ENCODE measurements at places on chromosomes 12 and 14.

- DNase-seq = no peak
Measured at GRCh38 chr14:68639758-68640574, 152.9 kb downstream of the ZFP36L1 start.

- no peak for DNase-seq
Measured at GRCh38 chr14:30143627-30144026, 216.0 kb upstream of the PRKD1 start.

GRCh38 chr12:45124485-45125155 is 73.7 kb upstream of the DBX2 start:
- DNase-seq = no peak

DNA sequence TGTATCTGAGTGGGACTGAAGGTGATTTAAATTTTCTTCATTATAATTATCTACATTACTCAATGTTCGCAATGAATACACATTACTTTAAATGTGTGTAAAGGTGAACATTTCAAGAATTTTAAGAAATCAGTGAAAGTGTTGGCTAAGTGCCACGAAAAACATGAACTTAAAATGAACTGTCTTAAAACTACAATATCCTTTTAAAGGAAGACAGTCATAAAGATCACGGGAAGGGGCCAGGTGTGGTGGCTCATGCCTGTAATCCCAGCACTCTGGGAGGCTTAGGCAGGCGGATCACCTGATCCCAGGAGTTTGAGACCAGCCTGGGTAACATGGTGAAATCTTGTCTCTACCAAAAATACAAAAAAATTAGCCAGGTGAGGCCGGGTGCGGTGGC is 11.2 kb downstream of the MOK start:
- no peak for DNase-seq

GRCh38 chr12:7304456-7304855 is 584 bp downstream of the ACSM4 start:
- DNase-seq = no peak

DNA sequence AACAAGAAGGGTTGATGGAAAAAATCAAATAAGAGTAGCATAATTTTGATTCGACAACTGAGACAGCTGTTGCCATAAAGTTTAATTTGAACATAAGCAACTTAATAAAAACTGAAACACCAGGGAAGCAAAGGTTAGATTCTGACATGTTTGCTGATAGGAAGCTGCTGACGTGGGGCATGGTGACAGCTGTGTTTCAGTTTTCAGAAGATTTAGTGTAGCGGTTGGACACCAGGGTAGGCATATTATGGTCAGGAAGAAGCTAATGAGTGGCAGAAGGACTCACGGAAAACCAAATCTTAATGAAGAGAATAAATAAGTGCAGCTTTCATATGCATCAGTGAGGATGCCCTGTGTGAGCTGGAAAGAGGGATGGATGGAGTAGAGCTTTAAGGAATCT is 336.7 kb upstream of the RPL10L start:
- no peak for DNase-seq

- DNase-seq = no peak
Measured at GRCh38 chr14:45867046-45867894, 614.3 kb upstream of the MIS18BP1 start.

- DNase-seq = no peak
Measured at GRCh38 chr12:40953076-40953475, 235.0 kb upstream of the PDZRN4 start.

DNA sequence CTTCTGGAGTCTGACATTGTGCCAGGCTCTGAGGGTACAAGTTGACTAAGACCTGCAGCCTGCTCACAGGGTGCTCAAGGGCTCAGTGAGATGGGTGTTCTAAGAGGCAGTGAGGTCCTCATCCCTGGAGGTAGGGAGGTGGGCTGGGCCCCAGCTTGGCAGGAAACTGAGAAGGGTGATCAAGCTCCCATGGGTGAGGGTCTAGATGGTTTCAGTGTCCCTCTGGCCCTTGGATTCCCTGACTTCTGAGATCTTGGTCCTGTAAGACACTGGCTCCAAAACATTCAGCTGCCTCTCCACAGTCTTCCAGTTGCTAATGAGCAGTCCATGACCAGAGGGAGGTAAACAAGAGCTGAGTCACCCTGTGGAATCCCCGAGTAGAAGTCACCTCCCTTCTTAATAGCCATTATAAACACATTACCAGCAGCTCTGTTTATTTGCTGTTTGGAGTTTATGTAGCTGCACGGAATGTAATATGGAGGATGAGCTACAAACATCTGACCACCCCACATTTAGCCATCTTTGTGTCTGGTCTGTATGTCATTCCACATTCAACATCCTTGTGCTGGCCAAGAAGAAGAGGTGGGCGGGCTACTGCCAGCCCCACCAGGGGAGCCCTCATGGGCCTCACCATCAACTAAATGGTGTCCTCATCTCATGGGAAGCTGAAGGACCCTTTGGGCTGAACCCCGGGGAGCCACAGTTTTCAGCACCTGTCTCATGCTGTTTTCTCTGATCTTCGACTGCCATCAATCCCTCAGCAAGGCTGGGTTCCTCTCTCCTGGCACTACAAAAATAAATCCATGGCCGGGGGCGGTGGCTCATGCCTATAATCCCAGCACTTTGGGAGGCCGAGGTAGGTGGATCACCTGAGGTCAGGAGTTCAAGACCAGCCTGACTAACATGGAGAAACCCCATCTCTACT is 37.2 kb upstream of the BDKRB2 start:
- no peak for DNase-seq

GRCh38 chr12:48512855-48513254 is 12.6 kb upstream of the OR8S1 start:
- DNase-seq = no peak

GRCh38 chr14:101979666-101980065 is 15.3 kb downstream of the DYNC1H1 start:
- DNase-seq = no peak

DNA sequence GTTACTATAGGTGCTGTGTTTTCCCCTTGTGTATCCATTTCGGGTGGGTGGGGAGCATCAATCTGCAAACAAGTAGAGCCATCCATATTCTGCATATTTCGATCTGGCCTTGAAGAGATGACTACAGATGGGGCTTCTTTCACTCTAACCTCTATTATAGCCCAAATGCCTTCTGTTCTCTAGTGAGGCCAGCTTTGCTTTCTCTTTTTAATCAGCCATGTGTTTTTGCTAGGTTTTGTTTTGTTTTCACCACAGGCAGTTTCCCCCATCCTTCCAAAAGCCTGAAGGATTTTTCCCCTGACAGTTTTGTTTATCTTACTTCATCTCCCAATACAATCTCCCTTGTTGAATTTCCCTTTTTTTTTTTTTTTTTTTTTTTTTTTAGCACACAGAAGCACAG is 224.1 kb downstream of the BTG1 start:
- DNase-seq = no peak

DNA sequence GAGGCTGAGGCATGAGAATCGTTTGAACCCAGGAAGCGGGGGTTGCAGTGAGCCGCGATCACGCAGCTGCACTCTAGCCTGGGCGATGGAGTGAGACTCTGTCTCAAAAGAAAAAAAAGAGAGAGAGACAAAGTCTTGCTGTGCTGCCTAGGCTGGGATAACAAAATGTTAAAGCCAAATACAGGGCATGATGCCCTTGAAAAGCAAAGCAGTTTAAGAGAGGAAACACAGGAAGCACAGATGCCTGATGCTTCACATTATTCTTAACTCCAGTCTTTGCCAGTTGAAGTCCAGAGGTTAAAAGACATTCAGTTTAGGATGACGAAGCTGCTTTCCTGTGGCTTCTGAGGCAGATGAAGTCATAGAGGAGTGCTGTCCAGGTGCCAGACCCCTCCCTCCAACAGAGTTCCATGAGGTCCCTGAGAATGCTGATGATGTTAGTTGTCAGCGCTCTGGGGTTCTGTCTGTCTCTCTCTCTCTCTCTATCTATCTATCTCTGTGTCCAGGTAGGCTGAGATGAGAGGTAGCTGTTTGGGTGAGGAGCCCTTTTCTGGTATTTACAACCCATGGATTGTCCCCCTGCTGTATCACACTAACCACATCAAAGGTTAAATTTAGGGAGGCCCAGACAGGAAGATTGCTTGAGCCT is 4.9 kb upstream of the MRPL52 start:
- DNase-seq = no peak

- DNase-seq = no peak
Measured at GRCh38 chr12:71642264-71642663, 21.4 kb downstream of the ZFC3H1 start.

DNA sequence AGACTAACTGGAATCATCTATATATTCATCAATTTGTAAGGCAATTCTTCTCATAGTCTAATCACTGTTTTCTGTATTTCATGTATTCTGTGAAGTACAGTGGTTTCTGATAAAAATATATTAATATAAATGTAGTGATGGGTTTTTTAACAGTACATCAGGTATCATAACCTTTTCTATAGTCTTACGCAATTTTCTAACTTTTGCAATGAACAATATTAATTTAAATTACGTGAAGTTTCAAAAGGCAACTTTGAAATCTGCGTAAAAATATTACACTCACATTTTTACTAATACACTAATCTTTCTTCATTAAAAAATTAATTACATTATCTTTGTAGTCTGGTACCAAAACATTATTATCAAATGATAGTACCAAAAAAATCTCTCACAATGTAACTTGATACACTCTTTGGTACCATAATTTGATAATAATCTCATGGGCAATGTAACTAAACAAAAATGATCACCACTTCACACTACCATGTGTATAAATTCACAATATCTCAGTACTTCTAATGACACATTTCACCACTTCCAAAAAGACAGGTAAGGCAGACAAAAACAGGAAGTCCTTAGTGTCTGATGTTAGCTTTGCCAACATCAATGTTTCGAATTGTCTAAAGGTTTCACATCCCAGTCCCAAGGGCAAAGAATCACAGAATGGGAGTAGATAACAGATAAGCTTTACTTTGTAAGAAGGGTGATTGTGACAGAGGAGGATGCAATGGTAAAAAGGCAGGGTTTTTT is 8.7 kb downstream of the DNAI7 start:
- no peak for DNase-seq

DNA sequence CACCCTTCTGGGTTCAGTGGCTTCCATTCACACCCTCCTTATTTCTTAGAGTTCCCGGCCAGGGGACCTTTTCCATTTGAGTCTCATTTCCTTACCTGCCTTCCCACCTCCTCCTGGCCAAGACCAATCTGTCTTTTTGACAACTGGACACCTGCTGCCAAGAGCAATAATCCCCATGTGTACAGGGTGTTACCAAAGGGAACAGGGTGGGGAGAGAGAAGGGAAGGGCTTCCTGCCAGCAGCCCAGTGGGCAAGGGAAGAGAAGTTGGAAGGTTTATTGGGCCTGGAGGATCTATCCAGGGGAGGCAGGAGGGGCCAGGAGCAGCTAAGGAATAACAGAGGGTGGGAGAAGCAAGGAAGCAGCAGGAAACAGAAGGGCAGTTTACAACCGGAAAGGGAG is 346.2 kb downstream of the C12orf75 start:
- DNase-seq = peak; percentile 26

DNA sequence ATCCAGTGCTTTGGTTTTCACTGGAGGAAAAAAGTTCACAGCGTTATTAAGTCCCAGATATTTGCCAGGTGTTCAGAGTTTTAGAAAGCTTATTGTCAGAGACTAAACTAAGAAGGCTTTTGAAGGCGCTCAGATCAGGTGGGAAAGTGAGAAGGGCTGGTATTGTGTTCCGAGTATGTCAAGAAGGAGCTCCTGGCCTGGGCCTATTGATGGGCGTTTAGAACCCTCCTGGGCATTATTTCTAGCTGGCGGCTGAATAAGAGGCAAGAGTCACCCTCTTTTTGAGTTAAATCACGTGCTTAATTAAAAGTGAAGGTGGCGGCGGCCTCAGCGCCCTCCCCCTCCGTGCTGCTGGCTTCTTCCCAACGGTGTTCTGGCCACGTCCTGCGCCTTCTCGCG is 20.9 kb upstream of the GNS start:
- no peak for DNase-seq

DNA sequence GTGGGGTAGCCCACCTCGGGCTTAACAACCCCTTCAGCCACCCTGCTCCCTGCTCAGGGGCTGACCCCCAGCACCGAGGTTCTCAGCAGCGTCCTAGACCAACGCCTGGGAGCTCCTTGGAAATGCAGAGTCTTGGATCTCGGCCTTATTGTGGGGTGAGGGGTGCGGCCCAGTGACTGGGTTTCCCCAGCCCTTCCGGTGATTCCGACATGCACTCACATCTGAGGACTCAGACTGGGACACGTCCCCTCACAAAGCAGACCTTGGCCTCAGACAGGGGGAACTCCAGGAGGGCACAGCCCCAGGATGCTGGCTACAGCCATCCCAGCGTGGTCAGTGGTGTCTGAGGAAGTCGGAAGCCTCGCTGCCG is 117.7 kb downstream of the RFLNA start:
- DNase-seq = no peak

DNA sequence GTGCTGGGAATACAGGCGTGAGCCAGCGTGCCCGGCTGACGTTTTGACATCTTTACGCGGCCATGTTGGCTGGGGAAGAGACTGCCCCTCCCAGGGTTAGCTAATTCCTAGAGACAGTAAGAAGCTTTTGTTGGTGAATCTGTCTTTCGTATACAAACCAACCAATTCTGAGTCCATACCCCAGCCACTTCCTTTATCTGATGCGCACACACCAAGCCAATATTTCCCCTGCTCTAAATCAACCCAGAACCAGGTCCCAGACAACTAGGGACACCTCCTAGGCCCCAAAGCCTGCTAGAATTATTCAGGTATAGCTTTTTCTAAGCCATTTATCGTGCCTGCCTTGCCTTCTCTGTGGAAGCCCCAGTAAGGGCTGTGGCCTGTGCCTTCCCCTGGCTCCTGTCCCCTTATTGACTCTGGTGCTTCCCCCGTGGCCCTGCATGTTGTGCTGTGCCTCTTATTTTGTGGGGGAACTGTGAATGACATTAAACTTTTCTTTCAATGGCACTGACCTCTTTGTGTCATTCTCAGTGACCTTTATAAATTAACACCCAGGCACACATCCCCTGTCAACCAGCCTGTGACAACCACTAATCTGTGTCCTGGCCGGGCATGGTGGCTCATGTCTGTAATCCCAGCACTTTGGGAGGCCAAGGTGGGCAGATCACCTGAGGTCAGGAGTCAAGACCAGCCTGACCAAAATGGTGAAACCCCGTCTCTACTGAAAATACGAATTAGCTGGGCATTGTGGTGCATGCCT is 10.7 kb upstream of the EVL start:
- no peak for DNase-seq

DNA sequence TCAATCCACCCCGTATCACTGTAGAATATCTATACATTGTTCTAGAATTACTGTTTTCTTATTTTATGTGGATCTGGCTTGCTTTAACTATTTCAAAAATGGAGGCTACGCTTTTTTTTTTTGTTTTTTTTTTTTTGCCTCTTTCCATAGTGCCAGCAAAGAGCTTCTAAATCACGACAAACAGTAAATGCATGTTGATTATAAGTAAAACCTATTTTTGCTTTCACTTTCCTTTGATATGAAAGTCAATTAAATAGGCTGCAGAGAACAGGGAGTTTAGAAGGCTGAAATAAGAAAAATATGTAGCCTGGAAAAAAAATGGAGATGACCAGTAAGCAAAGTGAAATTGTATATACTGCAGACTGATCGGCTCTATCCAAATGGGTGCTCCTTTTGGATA is 112.3 kb upstream of the AMIGO2 start:
- DNase-seq = no peak

DNA sequence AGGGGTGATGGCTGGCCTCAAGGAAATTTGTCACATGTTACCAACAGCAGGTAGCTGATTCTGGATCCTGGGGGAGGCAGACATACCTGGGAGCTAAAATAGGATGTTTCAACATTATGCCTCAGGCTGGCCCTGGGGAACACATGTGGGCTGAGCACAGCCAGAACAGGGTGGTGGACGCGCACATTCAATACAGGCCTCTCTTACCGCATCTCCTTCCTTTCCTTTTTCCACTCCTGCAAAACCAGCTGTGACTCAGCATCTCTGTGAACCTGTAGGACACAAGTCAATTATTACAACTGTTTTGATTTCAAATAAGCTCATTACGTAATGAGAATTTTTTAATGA is 61.0 kb downstream of the NT5DC3 start:
- no peak for DNase-seq

Measured in NCI-H1417 (cell line).